Iris pigment epithelial cell (primary cell): ENCODE measurements at places on chromosomes 13 and 19.
A peak's percentile ranks its signal among the peaks of the same experiment; 100 is the strongest.

DNA sequence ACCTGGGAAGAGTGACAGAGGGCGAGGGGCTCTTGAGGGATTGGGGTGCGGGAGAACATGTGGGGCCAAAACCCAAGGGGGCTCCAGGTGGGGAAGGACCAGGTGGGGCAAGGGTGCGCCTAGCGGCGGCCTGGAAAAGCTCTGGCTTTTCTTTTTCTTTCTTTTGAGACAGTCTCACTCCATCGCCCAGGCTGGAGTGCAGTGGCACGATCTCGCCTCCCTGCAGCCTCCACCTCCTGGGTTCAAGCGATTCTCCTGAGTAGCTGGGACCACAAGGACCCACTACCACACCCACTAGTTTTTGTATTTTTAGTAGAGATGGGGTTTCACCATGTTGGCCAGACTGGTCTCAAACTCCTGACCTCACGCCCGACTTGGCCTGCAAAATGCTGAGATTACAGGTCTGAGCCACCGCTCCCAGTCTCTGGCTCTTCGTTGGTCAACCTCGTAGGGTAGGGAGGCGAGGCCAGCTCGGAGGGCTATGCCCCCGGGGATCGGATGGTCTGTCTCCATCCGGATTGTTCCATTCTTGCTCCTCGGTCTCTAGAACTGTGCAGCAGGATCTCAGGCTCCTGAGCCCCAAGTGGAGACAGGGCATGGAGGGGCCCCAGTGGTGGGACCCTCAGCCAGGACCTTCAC is 3.7 kb downstream of the GADD45B start:
- DNase-seq: peak; percentile 51

GRCh38 chr13:60152114-60152513 is 11.6 kb downstream of the DIAPH3 start:
- DNase-seq: no peak

GRCh38 chr19:48044561-48044960 is 682 bp upstream of the CABP5 start:
- peak; percentile 8 for DNase-seq

DNA sequence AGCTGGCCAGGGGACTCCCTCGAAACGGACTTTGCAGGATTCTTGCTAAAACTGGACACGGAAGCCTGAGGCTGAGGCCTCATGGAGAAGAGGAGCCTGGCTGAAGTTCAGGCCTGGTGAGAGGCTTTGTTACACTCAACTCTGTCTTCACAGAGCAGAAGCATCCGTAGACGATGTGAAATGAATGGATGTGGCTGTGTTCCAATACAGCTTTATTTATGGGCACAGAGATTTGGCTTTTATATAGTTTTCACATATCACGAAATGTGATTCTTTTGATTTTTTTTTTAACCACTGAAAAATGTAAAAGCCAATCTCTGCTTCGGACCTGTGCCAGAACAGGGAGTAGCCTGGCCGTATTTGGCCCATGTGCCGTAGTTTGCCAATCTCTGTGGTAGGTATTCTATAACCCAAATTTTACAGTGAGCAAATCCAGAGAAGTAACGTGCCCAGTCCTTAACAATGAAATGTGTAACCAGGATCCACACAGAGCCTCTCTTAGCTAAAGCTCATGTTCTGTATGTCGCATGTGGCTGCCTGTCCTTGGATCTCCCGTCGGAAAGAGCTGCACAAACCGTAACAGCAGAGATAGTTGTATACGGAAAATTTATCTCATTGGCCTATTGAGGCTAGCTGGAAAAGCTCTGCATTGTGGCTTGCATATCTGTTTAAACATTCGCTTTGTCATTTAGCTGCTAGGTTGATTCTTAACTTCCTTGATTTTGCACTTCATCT is 171.6 kb upstream of the RNF113B start:
- DNase-seq: no peak

- DNase-seq: peak; percentile 99
Measured at GRCh38 chr13:67119481-67119894, 110.6 kb downstream of the PCDH9 start.

GRCh38 chr19:10074153-10074552 is 12.0 kb upstream of the SHFL start:
- DNase-seq: peak; percentile 38

DNA sequence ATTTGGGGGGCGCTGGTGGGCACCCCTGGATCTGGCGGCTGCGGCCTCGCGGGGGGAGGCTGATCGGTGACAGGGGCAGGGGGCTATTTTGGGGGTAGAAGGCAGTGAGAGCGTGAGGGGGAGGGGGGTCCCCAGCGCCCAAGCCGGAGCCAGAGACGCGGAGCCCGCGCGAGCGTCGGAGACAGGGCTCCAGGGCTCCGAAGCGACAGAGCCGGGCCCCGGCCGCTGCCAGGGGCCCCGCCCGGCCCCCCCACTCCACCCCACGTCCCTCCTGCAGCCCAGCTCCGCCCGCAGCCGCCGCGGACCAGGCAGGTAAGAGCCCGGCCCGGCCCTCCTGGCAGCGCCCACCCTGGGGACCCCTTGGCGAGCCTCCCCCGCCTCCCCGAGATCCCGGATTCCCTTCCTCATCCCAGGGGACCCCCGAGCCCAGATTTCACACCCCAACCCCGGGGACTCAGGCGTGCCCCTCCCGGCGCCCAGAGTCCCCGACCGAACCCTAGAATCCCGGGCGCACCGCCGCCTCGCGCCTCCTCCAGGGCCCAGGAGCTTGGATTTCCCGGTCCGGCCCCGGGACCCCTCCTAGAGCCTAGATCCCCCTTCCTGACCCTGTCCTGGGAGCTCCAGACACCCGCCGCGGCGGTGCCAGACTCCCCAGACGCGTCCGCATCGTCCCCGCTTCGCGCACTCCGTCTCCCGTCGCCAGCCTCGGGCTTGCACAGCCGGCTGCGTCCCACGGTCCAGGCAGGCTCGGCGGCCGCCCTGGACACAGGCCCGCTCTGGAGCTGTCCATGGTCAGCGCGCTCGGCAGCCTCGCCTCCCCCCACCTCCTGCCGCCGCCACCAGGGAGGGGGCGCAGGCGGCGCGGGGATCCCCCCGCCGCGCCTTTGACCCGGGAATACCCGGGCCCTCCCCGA is at the start of gene PPFIA3:
Gene PPFIA3 (plus strand): TSS at position 134 of the 914 bp plus-strand sequence. CDS start 8,330 bp downstream, outside the sequence.
- DNase-seq: peak; percentile 68

DNA sequence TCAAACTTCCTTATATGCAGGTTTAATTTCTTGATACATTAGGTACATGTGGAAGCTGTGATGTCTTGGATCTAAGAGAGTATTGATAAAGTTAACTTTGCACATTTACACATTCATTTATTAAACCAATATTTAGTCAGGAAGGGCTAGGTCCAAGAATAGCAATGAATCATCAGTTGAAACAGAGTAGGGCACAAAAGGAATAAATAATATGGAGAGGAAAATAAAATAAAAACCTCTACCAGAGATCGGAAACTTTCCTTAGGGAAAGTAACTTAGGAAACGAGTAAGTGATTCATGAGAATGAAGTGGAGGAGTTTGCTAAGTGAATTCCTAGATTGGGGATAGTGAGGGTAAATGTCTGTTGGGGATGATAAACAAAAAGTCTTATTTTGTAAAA is 259.4 kb upstream of the DACH1 start:
- DNase-seq: peak; percentile 44

DNA sequence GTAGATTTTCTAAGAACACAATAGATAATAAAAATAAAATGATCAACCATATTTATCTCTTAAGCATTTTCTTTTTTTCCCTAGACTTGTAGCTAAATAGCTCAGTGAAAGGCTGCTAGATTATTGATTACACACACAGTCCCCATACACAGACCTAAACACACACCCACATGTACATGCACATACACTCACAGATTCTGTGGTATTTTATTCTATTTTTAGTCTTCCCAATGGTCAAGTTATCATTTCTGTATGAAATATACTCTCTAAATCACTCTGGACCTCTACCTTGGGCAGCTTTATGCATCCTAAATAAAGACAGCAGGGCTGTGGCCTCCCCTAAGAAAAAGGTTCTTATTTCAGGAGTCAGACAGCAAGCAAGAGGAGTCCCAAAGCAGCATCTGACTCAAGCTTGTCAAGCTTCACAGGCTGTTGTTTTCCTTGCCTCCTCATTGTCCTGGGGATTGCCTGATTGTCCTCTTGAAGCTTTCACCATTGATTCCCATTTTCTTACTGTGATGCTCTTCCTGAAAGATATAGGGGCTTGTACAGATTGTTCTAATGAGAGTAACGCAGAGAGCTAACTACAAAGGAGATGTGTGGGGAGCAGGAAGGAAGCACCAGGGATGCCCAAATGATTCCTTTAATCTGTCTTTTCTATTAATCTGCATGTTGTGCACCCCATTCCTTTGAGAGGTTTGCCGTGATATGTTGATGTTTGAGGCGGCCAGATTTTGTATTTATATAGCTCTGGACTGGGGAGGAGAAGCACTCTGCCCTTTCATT is 986.5 kb downstream of the PCDH17 start:
- DNase-seq: no peak

DNA sequence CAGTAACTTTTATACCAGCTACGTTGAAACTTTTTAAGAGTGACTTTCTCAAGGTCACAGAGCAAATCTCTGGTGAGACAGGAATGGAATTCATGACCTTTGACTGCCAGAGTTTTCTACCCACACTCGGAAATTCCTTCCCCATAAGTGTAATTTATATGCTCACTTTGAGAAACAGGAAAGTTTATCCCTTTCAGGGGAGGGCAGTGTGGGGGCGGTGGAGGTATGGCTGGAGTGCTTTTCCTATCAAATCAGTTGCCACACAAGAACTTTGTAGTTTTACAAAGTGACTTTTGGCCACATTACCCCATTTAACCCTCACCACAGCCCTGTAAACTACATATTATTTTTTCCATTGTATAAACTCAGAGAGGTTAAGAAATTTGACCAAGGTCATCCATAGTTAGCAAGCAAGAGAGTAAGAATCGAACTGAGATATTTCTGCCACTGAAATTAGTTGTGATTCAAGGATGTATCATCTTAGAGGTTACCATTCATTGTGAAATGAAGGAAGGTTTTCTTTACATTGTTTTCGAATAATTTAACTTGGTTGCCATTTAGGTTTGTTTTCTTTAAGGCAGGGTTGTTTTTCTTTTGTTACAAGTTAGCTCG is 5.9 kb downstream of the KLF12 start:
- peak; percentile 79 for DNase-seq

DNA sequence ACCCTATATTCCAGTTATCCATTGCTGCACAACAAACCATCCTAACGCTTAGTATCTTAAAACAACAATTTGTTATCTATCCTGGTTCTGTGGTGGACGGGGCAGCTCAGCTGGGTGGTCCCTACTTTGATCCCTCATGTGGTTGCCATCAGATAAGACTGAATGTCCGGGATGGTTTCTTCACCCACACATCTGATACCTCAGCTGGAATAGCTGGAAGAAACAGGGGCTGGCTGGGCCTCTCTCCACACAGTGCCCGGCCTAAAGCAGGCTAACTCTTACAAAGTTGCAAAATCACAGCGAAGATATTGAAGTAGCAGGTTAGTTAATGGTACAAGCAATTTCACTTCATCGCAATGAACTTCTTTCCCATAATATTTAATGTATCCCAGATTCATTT is 3.7 kb upstream of the MRPS31 start:
- DNase-seq: no peak

DNA sequence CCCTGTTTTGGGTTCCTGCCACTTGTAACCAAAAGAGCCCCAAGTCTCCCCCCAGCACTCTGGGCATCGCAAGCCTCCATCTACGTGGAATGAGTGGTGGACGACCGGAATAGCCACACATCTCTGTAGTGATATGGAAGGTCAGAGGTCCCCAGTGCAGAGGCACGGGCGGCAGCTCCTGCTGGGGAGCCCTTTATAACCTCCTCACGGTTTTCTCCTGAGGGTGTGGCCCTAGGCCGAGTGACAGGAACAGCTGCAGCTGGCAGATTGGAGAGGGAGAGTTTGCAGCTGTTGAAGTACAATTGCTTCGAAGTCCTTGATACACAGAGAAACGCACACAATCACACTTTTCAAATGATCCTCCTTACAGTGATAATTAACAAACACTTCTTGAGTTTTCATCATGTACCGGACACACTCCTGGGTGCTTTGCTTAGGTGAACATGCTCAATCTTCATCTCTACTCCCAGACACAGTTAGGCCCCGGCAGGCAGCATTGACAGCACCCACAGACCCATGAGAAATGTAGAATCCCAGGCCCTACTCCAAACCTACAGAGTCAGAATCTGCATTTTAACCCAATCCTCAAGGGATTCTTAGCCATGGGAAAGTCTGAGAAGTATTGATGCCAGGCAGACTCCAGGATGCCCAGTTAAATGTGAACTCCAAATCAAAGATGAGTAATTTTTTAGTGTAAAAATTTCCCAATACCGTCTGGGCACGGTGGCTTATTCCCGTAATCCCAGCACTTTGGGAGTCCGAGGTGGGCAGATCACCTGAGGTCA is 4.9 kb upstream of the ZNF787 start:
- DNase-seq: no peak

- DNase-seq: peak; percentile 66
Measured at GRCh38 chr19:5436106-5436947, 18.9 kb upstream of the ZNRF4 start.

DNA sequence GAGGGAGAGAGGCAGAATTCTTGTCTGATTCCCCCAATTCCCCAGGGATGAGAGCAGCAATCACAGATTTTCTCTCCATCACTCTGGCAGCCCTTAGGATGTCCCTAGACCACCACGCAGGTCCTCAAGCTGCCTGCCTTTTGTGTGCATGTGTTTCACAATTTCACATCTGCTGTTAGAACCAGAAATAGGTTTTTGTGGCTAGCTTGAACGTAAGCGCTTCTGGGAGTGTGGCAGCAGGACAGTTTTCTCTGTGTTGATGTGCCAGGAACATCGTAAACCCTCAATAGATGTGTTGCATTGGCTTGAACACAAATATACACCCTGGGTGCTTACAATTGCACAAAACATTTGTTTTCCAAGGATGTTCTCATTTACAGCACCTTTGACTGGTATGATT is 78.8 kb upstream of the TMTC4 start:
- DNase-seq: no peak

GRCh38 chr13:70905035-70905434 is 796.8 kb upstream of the KLHL1 start:
- DNase-seq: peak; percentile 86

GRCh38 chr13:70390064-70390463 is 281.8 kb upstream of the KLHL1 start:
- no peak for DNase-seq

GRCh38 chr19:44875666-44876451 is 15.2 kb upstream of the TOMM40 start:
- peak; percentile 51 for DNase-seq

DNA sequence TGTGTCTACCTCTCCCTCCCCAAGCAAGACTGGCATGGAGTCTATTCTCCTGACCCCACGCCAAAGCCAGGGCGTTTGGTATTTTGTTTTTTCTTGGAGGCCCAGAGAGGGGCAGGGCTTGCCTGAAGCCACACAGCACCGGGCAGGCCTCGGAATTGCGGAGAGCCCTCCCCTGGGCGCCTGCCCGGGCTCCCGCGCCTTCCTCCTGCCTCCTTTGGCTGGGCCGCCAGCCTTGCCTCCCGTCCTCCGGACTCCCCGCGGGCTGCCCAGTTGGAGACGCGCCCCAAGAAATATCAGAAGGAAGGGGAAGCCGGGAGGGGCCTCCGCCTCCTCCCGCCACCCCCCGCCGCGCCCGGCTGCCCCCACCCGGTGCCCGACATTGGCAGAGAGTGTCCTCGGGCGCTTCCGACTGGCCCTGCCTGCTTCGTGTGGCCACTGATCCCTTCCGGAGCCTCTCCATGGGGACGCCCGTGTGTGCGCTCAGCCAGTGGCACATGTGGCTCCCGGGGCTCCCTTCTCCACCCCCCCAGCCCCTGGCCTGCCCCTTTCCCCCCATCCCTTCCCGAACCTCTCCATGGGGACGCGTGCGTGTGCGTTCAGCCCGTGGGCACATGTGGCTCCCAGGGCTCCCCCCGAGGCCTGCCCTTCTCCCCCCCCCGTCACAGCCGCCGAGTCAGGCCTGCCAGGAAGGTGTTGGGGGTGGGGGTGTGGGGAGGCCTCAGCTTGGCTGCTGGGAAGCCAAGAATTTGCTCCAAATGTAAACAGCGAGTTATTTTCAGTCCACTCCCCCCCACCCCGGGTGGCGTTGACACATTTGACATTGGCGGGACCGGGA is 37.3 kb downstream of the NFIC start:
- DNase-seq: peak; percentile 96
